Dermis microvascular lymphatic vessel endothelial cell (primary cell): ENCODE measurements at places on chromosomes 3 and 15. TPM values are rescaled to one million over a fixed set of nuclear protein-coding genes. Genes with fewer than 3 reads are reported as not detected.

DNA sequence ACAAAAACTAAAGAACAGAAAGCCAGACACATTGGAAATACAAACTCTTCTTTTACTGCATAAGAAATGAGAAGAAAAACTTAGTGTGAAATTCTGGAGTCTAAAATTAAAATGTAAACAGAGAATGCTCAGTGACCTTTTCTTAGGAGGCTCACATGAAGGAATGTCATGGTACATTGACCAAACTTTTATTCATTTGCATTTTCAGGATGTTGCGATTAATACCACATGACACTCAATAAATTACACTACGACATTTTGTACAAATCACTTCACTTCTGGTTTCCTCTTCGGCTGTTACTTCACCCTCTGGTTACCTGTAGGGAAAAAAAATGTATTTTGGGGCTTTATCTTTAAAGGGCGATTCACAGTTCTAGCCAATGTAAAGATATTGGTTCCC lies 56.4 kb upstream of the ACTC1 start:
- no peak for DNase-seq

DNA sequence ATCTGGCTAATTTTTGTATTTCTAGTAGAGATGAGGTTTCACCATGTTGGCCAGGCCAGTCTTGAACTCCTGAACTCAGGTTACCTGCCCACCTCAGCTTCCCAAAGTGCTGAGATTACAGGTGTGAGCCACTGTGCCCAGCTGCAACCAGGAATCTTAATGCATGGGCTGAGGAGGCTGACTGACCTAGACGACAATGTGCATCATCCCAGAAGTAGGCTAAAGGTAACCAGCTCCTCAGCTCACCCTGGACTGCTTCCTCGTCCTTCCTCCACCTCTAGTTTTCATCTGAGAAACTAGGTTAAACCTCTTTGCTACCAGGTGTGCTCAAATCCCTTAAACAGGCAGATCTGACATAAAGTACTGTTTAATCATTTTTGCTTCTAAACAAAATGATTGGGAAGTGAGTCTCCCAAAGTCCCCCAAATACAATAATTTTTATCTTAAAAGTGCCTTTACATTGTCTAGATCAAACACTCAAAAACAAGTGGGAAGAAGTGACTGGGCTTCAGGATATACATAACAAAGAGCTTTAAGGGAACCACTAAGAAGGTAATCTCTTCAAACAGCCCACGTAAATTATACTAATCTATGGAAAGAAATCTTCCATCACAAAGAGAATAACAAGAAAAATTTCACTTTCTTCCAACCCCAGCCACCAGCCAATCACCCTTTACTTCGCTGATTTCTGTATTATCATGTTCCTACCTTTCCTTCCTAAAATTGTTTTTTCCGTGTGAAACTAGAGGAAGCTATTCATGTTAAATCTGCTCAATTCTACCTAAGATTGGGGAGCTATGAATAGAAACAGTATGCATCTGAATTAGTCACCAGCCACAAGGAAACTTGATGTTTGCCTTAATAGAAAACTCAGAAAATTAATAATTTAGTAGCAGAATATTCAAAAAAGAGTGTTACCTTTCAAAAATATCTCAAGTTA lies 34.7 kb downstream of the IGF2BP2 start:
- no peak for DNase-seq

The C3orf85 gene
- not detected in 2 replicates for total RNA-seq

DNA sequence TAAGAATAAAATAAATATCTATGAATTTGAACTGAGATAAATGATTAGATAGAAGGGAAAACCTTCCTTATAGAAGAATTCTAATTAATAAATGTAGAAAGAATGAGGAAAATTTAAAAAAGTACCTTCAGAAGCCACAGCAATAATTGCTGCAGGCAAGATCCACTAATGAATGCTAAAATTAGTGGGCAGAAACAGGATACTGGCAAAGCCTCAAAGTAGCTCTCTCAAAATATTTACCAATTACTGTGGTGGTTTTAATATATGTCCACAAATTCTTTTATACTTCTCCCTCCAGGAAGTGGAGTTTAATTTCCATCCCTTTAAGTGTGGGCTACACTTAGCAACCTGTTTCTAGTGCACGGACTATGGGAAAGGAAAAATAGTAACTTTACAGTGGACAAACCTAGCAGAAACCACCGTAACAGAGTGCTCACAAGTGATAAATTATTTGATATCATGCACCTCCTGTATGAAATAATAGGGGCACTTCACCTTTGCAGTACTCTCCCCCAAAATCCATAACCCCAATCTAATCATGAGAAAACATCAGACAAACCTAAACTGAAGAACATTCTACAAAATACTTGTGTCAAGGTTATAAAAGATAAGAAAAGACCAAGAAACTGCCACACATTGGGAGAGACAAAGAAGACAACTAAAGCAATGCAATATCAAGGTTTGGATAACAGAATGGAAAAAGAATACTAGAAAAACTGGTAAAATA lies 6.8 kb downstream of the PEAK1 start:
- no peak for DNase-seq

GRCh38 chr3:130979117-130979516 lies 47.5 kb downstream of the ASTE1 start:
- no peak for DNase-seq

The PIERCE2 gene
- 0.89 and 1.0 TPM in 2 replicates for total RNA-seq

DNA sequence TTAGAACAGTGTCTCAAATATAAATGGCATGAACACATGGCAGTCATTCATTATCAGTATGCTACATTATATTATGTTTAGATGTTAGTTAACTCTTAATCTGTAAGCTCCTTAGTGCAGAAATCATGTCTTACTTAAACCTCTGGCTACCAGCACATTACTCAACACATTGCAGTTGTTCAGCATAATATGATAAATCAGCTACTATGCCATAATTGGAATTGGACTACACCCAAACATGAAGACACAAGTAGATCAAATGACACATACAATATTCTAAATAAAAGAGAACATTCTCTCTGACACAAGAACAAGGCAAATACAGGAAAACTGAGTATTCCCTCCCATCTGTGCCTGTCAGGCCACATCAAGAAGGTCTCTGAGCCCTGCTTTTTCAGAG lies 116.1 kb downstream of the PCCB start:
- DNase-seq: no peak

GRCh38 chr15:91944331-91944730 lies 90.8 kb downstream of the SLCO3A1 start:
- DNase-seq: no peak

GRCh38 chr3:25855266-25855784 lies 65.4 kb downstream of the OXSM start:
- DNase-seq: no peak

DNA sequence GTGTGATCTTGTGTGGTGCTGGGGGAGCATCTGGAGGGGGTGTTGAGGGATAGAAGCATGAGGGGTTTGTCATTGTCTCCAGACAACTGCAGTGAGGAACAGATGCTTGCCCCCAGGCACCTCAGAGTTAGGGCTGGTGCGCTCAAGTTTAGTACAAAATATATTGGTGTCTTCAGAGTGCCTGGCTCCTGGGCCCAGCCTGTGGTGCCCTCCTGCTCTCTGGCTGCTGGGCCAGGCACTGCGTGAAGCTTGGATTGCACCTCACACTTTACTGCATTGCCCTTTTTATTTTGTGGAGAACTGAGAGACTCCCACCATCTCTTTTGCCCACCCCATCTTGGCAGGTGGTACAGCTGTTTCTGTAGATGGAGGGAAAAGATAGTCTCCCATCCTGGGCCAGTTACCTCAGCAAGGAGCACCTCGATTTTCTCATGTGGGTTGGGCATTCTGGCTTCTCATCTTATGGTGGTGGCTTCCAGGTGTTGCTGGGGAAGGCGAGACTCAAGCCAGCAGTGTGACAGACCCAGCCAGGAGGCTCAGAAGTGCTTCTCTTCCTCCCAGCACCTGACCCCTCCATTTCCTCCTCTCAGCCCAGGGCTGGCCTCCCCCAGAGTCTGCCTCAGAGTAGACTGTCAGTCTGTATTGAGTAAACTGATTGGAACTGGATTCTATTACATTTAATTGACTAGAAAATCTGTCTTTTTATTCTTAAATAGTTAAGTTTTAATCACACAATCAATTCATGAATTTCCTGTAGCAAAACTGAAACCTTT lies 140.5 kb downstream of the DNAJB8 start:
- DNase-seq: no peak

DNA sequence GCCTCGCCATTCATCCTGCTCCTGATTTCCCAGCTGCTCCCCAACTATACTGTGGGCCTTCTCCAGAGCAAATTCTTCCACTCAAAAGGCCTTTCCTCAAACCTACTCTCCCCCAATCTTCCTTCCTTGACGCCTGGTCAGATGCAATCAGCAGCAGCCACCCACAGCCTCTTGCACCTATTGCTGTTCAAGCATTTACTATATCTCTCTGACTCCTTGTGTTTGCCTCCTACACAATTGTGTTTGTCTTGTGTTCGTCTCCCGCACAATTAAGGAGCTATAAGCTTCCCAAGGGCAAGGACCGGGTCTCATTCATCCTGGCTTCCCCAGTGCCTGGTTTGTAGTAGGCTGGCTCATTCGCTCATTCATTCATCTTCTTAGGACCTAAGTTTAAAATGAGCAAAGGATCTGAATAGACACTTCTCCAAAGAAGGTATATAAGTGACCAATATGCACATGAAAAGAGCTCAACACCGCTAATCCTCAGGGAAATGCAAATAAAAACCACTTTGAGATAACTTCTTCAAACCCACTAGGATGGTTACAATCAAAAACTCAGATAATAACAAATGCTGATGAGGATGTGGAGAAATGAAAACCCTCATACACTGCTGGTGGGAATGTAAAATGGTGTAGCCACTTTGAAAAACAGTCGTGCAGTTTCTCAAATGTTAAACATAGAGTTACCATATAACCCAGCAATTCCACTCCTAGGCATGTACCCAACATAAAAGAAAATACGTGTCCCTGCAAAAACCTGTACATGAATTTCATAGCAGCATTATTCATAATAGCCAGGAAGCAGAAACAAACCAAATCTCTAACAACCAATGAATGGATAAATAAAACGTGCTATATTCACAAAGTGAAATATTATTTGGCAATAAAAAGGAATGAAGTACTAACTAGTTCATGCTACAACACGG lies 31.0 kb downstream of the MEGF11 start:
- DNase-seq: no peak

DNA sequence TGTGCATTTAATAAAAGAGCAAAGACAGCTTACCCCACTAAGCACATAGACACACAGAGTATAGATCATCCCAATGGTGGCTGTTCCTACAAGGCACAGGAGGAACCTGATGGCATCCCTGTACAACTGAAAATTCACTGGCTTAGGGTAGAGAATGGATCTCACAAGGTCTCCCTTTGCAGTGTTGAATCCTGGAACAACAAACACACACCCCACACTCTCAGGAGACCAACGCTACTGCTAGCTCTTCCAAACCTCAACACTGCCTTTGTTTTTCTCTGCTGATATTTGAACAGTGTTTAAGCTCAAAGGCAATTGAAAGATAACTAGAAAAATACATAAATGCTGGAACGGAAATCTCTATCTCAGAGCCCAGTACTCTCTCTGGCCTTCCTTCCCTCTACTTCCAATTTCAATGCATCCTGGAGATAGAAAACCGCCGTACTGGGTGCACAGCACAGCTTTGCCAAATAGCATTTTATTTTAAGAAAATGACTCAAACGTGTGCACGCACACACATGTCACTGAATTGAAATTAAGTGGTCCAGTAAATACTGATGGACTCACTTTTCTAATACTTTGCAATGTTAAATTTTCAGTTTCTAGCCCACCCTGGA lies 87.5 kb upstream of the ATP13A5 start:
- DNase-seq: no peak

The AHSG gene
- under 0.01 TPM in 1 of 2 replicates, not detected in the other for total RNA-seq

DNA sequence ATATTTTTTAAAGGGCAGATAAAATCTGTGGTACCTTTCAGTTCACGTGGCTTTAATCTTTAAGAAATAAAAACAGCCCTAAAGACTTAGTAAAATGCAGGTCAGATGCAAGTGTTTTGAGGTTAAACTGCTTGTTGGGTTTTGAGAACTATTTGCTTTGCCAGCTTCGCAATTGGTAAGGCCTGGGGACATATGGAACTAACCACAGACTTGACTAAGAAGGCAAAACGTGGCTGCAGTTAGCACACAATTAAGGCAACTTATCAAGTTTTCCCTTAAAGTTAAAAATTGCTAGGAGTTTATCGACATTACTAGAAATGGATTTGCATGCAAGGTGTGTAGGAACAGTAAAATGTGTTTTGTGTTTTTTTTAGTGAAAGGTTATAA lies 206.9 kb downstream of the ZNF385D start:
- DNase-seq: no peak
